ENCODE measurements at places on chromosomes 2 and 18.

GRCh38 chr2:100451092-100451491 is 19.2 kb upstream of the NMS start:
- DNase-seq = no peak

- no peak for DNase-seq
These were observed 238.3 kb downstream of the PRKCE start for GRCh38 chr2:45889620-45890370.

GRCh38 chr2:62939735-62940491 is 110.7 kb upstream of the OTX1 start:
- no peak for DNase-seq

DNA sequence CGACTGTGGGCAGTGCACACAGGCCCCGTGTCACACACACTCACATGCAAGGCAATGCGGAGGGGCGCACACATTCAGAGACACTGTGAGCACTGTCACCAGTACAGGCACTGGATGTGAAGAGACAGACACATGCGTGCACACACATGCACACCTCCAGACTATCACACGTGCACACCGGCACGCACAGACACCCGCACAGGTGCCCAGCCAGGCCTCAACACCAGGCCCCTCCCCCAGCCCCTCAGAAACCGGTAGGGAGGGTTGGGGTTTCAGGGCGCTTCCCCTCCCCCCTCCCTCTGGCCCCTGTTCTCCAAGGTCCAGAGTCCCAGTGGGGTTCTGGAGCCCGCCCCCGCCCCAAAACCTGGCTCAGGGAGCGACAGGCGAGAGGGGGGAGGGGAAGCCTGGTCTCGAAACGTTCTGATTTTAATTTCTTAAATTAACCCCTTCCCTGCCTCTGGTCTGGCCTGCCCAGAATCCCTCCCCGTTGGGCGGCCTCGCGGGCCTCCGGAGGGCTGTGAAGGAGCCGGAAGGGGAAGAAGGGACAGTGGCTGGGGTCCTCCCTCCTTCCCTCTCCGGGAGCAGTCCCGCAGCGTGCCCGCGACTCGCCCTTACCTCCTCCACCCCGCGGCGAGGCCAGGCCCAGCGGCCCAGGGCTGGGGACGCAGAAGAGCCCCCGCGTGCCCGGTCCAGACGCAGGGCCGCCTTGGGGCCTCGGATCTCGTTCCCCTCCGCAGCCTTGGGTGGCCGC is 558 bp downstream of the FBXO41 start:
- no peak for DNase-seq

DNA sequence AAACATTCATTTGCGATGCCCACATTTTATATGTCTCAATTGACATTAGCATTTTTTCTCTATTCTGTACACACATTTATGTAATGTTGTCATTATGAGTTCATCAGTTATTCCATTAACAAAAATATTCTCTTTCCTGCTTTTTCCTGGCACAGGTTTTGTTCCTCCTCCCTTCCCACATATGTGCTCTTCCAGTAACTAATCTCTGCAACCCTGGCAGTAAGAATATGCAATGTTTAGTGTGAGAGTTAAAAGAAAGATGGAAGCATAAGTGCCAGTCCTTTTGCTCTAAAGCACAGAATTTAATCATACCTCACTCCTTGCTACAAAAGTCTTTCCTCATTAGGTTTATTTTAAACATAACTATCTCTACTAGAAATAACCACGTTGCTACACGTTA is 155.8 kb upstream of the ERBB4 start:
- no peak for DNase-seq

DNA sequence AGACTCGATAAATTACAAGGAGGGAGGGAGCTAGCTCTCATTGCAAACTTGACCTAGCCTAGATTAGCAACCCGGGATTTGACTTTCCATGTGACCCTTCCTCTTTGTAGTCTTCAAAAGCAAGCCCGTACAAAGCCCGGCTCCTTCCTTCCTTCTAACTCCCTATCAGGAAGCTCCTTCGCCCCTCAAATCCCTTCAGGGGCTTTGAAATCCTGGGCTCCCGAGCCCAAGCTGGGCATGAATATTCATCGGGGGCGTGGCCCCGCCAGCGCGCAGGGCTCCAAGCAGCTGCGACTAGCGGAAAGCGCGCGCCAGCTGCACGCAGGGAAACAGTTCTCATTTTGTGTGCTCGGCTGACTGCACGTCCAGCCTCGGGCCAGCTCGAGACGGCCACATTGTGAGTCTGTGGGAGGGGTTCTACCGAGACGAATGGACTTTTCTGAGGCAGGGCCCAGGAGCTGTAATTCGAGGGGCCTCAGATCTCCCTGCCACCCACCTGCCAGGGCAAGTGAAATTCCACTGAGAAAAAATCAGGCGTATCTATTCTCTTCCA is 84.0 kb upstream of the PELI1 start:
- peak; percentile 75 for DNase-seq

GRCh38 chr2:191221666-191222065 is 23.5 kb upstream of the MYO1B start:
- no peak for DNase-seq

- peak; percentile 71 for DNase-seq
These were observed 49.6 kb upstream of the ITSN2 start for GRCh38 chr2:24409700-24410556.

DNA sequence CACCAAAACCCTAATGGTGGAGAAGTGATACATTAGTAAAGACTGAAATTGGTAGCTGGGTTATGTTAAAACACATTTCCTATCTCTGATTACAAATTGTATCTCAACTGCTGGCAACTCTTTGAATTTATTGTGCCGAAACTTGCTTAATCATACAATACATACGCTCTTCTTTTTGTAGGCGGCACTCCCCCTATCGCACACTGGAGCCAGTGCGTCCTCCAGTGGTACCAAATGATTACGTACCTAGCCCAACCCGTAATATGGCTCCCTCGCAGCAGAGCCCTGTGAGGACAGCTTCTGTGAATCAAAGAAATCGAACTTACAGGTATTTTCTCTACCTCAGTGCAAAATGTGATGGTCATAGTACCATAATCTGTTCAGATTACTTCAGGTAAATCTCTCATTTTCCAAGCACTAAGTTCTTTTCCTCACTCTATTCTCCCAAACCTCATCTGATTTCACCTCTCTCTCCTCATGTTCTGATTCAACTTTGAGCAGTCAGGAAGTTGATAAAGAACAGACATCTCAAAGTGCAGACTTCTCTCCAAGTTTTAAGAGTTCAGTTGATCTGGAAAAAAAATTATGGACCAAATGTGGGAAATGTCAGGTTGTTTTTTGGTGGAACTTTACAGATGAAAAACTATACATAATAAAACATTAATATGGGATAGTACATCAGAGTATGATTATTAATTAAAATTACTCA is 66.5 kb downstream of the ABI2 start:
- no peak for DNase-seq

DNA sequence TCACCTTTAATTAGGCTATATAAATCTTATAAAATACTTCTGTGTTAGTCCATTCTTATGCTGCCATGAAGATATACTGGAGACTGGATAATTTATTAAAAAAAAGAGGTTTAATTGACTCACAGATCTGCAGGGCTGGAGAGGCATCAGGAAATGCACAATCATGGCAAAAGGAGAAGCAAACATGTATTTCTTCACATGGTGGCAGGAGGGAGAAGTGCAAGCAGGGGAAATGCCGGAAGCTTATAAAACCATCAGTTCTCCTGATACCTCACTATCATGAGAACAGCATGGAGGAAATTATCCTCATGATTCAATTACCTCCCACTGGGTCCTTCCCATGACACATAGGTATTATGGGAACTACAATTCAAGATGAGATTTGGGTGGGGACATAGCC is 504.4 kb downstream of the RIT2 start:
- no peak for DNase-seq

DNA sequence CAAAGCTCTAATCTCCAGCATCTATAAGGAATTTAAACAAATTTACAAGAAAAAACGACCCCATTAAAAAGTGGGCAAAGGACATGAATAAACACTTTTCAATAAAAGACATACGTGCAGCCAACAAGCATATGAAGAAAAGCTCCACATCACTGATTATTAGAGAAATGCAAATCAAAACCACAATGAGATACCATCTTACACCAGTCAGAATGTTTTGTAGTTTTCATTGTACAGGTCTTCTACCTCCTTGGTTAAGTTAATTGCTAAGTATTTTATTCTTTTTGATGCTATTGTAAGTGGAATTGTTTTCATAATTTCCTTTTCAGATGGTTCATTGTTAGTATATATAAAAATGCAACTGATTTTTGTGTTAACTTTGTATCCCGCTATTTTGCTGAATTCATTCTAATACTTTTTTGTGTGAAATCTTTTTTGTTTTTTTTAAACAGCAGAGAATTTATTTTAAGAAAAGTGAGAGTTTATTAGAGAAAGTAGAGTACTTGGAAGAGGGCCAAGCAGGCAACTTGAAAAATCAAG is 40.7 kb downstream of the SLC39A10 start:
- no peak for DNase-seq

GRCh38 chr2:201795607-201796477 is 10.5 kb upstream of the CDK15 start:
- DNase-seq = no peak

DNA sequence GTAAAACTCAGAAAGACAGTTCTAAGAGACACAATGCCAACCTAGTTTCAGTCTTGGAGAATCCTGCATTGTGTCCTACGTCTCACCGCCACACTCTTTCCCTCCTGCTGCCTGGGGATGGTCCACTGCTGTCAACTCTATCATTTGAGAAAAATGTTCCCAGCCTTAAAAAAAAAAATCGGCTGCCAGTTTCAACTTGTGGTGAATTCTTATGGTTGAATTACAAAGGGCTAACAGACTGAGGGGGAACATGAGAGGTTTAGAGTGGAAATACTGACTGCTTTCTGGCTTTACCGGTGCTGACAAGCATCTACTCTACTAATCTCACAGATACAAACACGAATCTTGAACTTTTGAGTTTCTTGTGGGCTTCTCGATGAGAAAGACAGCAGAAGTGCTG is 74.0 kb downstream of the NAB1 start:
- no peak for DNase-seq

DNA sequence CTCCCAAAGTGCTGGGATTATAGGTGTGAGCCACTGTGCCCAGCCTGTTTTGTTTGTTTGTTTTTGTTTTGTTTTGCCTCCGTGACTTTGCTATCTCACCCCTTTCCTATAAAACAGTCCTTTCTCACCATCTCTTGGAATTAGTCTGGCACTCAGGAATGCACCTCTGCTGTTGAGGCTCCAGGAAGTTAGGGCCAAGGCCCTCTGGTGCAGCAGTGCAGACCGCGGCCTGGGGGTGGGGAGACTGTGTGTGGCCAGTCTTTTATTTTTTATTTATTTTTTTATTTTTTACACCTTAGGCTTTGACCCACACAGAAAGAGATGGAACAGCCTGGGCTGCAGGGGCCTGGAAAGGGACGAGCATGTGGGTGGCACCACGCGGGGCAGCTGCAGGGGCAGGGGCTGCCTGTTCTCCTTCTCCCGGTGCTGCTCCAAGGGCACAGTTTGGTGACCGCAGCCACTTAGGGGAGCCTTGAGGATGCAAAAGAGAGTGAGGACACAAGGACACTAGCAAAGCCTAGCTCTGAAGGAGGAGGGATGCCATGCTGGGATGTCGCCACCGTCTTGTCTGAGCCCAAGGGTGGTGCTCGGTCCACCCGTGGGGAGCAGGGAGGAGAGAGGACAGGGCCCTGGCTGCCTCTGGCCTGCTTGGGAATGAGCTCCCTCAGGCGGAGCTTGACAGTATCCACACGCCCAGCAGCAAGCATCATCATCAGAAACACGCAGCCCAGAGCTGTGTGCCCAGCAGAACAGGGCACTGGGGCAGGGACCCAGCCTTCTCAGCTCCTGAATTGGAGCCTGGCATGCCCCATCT is 19.4 kb upstream of the ALPI start:
- DNase-seq = no peak

DNA sequence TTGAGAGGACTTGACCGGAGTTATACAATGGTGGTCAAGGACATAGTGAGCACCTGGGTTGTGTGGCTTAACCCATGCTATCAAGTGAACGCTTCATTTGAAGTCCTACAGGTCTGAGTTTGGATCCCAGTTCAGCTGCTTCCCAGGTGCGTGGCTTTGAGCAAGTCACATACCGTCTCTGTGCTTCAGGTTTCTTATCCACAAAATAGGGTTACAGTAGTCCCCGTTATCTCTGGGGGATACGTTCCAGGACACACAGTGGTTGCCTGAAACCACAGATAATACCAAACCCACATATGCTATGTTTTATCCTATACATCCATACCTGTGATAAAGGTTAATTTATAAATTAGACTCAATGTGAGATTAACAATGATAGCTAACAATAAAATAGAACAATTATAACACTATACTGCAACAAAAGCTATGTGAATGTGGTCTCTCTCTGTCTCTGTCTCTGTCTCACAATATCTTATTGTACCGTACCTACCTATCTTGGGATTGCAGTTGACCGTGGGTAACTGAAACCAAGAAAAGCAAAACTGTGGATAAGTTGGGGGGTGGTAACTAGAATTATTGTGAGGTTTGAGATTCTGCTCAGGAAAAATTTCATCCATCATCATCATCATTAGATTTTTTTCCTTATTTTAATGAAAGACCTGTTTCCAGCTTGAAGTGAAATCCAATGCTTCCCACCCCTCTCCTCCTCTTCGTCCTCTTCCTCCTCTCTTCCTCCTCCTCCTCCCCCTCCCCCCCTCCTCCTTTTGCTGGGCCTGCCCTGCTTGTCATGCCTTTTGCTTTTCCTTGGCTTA is 22.7 kb downstream of the LBH start:
- no peak for DNase-seq

DNA sequence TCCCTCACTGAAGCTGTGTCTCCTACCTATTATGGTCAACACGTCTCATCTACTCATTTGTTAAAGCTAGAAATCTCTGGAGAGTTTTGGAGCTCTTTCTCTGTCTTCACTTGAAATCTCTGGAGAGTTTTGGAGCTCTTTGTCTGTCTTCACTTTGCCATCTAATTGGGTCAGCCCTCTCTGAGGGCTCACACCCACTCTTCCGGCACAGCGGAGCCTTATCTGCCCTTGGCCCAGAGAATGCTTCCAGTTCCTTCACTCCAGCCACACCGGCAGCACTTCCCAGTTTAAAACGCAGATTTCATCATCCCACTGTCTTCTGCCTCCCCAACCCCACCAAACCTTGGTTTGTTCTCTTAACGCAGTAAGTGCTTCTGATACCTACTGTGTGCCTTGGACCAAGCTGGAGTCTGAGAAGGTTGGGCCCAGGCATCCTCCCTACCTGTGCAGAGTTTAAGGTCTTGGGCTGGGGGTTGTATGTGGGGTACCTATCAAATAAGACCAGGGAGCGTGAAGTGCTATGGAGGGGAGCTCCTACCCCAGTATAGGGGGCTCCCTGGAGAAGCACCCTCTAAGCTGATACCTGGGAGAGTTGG is 5.0 kb downstream of the HPCAL1 start:
- no peak for DNase-seq

DNA sequence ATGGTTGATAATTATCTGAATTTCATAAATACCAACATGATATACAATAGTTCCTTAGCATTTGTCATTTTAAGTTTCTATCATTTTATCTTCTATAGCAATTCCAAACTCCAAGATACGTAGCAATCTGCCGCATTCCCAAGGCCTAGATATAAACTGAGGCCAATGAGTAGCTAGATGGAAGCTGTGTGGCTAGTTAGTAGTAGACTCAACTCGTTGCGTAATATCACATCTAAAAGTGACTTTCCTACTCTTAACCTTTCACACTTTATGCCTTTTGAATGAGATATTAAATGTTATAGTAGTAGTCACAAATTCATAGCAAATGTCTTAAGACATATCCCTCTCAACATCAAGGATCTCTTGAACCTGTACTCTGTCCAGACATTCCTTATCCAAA is 33.6 kb downstream of the WDSUB1 start:
- no peak for DNase-seq

- no peak for DNase-seq
These were observed 490.4 kb upstream of the SPRED2 start for GRCh38 chr2:65922794-65923193.

GRCh38 chr2:20516646-20517341 is 69.9 kb downstream of the RHOB start:
- DNase-seq = no peak

GRCh38 chr2:107806901-107807300 is 19.8 kb upstream of the RGPD4 start:
- DNase-seq = peak; percentile 49

Data from NCI-H1436 (cell line).